ENCODE measurements at places on chromosomes 2 and 18.
A peak's percentile ranks its signal among the peaks of the same experiment; 100 is the strongest.

DNA sequence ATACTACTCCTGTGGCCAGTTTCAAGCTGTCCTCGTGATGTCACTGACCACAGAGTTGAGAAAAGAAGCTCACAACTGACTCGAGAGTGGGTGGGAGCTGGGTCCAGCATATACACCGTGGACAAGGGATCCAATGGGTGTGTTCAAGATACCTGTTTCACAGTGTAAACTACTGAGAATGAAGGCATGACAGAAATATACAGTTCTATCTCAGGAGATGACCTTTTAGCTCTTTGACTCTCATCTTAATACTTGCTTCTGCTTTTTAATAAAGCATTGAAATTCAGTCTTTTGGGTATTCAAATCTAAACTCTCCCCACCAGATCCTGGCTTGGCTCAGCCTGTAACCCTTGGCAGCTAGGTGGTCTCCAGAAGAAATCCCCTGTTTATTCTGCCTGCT, 130.1 kb downstream of the MAP2 start:
- no peak for DNase-seq

GRCh38 chr2:15200581-15200980, 360.6 kb downstream of the NBAS start:
- DNase-seq, result no peak

- no peak for DNase-seq
Observed at GRCh38 chr2:226796840-226797288, 2.8 kb downstream of the IRS1 start.

DNA sequence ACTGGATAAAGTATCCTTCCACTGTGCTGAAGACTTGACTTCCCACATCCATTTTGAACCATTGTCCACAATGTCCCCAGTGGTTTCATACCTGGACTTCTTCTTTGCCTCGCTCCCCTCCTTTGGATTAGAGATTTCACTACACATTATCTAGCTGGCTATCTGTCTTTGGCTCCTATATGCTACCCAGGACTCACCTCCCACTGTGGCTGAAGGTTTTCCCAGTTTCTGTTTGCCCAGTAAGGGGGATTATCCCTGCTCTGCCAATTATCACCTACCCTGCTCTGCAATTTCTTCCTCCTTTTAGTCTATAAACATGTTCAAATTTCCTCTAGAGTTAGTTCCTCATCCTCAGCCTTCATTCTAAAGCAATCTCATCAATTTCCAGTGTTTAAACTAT, 9.1 kb downstream of the NDUFS1 start:
- DNase-seq, result no peak

- DNase-seq, result peak; percentile 72
Observed at GRCh38 chr2:11746376-11746806, at the start of gene LPIN1. LPIN1 (plus strand) TSS chr2:11746632; CDS start chr2:11765542, 18,910 bp downstream.

- DNase-seq, result no peak
Observed at GRCh38 chr2:105796791-105797190, 52.1 kb downstream of the NCK2 start.
